ENCODE measurements at places on chromosomes 1 and 21.

DNA sequence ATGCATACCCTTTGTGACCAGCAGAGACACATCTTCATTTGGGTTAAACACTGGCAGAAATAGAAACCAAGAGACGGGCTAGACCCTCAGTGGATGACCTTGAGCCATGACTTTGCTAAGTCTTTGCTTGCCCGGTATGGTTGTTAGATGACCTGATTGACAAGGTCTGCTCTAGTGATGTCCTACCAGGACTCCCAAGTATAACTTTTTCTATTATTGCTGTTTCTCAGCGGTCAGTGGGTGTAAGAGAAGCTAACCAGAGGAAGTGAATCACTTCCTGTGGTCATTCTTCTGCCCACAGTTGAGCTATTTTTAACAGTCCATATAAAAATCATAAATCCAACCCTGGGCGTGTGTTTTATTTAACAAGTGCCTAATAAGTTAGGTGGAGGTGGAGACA is 126.2 kb upstream of the ETS2 start:
- DNase-seq = no peak

- DNase-seq = no peak
Measured at GRCh38 chr1:116176306-116176789, 65.1 kb downstream of the MAB21L3 start.

DNA sequence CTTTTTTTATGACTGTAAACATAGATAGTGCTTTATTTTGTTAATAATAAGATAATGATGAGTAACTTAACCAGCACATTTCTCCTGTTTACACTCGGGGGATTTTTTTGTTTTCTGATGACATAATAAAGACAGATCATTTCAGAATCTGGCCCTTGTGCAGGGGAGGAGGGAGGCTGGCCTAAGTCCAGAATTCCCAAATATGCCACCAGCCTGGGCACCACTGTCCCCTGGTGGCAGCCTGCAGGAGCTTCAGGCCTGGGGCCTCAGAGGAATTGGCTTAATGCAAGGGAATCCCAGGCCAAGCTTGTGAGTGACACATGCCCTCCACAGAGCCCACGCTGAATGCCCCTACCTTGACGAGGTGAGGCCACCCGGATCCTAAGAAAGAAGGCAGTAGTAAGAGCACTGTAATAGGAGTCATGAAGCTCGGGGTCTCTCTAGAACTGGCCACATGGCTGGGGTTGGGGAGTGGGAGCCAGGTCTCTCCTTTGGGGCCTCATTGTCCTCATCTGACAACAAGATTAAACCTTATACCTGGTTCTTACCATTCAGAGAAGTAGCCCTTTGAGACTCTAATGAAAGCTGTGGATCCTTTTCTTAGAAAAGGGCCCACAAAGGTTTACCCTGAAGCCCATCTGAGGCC is 24.1 kb downstream of the ETNK2 start:
- no peak for DNase-seq

GRCh38 chr21:42736646-42737350 is 83.4 kb downstream of the PDE9A start:
- DNase-seq = no peak

- DNase-seq = no peak
Measured at GRCh38 chr1:208203127-208203847, 40.9 kb downstream of the PLXNA2 start.

DNA sequence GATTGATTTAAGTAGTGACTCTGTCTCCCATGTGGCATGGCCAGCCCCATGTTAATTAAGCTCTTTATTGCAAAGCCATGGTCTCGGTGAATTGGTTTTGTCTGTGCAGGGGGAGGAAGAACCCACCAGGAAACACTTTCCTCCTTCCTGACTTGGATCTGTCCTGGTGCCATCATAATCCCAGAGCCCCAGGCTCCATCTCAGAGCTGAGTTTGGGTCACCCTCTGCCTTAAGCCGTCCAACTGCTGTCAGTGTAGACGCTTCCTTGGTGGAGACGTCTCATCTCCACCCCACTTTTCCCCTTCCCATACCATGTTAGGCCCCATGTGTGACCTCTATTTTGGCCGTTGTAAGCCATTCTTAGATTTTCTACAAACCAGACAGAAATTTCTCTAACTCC is 36.0 kb upstream of the COL6A2 start:
- DNase-seq = no peak

DNA sequence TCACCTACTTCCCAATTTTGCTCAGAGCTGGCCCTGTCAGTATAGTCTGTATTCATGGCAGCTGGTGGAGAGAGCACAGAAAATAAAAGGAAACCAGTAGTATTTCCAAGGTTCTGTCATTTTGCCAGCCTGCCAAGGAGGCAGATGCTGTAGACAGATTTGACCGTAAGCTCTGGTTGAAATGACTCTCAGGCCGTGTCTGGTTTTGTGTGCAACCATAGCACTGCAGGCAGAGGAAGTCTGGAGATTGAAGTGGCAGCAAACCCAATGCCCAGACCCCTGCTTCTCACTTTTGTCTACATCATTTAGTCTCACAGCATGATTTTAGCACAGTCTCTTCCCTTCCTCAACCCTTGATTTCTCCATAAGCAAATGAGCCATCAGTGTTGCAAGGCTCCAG is 291.7 kb downstream of the PAPPA2 start:
- no peak for DNase-seq

DNA sequence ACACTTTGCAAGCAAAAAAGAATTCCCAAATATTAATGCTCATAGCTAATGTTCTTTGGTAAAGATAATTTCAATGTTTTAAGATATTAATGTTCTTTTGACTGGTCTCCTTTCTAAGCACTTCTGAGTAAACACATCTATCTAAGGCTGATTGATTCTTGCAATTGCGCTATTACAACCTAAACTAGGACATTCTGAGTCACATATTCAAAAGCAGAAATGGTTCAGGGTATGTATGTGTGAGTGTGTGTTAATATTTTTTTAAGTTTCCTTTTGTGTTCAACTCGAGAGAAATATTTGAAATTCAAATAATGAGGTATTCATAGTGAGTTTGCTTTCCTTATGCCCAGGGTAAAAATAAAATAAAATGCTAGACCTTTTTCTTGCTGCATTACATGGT is 203.6 kb upstream of the GRIK3 start:
- no peak for DNase-seq

DNA sequence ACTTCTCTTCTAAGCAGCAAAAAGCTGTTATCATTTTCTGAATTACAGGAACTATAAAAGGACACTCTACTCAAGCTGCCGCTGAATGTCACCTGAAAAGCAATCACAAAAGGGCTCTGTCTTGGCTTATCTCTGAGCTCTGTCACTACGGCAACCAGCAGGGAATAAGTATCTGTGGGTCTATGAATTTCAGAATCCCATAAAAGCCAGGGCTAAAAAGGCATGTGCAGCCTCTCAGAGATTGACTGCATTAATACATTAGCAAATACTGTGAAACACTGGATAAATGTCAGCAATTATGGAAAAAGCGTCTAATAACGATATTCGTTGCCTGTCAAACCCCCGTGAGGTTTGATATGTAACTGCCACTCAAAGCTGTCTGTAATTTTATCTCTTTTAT is 210.2 kb upstream of the DMRTA2 start:
- no peak for DNase-seq

- no peak for DNase-seq
Measured at GRCh38 chr1:185427264-185427663, 110.2 kb upstream of the IVNS1ABP start.
